ENCODE measurements at places on chromosomes 1 and 21. TPM values are rescaled to one million over a fixed set of nuclear protein-coding genes. Genes with fewer than 3 reads are reported as not detected.

The TDRD5 gene
- 2.4 TPM for total RNA-seq

The GLIS1 gene
- 0.28 TPM for total RNA-seq

The GSTM4 gene
- 22.0 TPM for total RNA-seq

The DFFA gene
- total RNA-seq = 68.1 TPM

The FAM43B gene
- 3.0 TPM for total RNA-seq

The DIP2A gene
- 22.9 TPM for total RNA-seq

The CORT gene
- total RNA-seq = 0.41 TPM

DNA sequence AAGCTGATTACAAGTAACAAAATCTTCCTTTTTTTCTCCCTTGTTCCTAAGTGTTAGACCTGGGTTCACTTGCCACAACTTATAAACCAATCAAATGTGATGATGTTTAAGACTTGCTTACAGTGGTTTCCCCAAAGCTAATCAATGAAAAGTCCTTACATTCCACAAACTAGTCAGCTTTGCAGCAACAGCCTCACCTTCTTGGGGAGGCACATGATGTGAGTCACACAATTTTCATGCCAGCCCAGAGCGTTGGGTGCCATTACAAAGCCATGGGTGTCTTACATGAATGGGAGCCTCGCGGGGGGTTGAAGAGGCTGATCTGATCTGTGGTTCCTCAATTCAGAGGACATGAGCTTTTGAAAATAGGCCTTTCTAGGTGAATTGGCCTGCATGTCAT is 91.6 kb upstream of the UBE2U start:
- no peaks in the 10 kb centered on the region for H3K36me3 ChIP-seq
- H3K4me3 ChIP-seq = no peak overlapping the region
- H3K4me1 ChIP-seq = no peaks in the 10 kb centered on the region
- DNase-seq = no peak
- H3K27ac ChIP-seq = no peak overlapping the region
- H3K27me3 ChIP-seq = no peaks in the 10 kb centered on the region

GRCh38 chr1:48222501-48223242 is at the start of gene SLC5A9:
SLC5A9 (plus strand) TSS chr1:48222716; CDS start chr1:48222737, 21 bp downstream.
- DNase-seq = no peak
- no peaks in the 10 kb centered on the region for H3K27me3 ChIP-seq
- H3K36me3 ChIP-seq = no peaks in the 10 kb centered on the region
- no peak within 1 kb of the TSS for H3K4me3 ChIP-seq
- no peaks in the 10 kb centered on the region for H3K4me1 ChIP-seq

DNA sequence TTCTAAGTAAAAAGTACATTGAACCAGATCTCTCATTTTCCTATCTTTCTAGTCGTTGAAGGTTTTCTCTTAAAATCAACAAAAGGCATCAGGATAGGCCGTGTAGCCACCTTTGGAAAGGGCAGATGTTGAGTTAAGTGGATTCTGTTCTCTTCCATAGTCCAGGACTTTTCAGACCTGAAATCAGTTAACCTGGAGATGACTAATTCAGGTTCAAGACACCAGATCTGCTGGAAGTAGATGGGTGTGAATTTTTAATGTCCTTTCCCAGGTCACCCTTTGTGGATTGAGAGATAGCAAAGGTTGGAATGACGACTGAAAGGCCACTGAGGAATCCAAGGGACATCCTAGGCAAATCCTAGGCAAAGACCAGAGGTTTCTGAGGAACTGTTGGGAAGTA is 172.8 kb downstream of the DHRS3 start:
- peak overlapping the region; percentile 32 for H3K27ac ChIP-seq
- no peaks in the 10 kb centered on the region for H3K4me1 ChIP-seq
- no peaks in the 10 kb centered on the region for H3K36me3 ChIP-seq
- DNase-seq = no peak
- H3K27me3 ChIP-seq = no peaks in the 10 kb centered on the region

- H3K27ac ChIP-seq = peak overlapping the region; percentile 61
- H3K27me3 ChIP-seq = peaks cover 5% of the 10 kb centered on the region
- H3K4me3 ChIP-seq = peak overlapping the region; percentile 77
- no peaks in the 10 kb centered on the region for H3K36me3 ChIP-seq
These were observed 430 bp downstream of the BTG2 start for GRCh38 chr1:203305809-203306088.

DNA sequence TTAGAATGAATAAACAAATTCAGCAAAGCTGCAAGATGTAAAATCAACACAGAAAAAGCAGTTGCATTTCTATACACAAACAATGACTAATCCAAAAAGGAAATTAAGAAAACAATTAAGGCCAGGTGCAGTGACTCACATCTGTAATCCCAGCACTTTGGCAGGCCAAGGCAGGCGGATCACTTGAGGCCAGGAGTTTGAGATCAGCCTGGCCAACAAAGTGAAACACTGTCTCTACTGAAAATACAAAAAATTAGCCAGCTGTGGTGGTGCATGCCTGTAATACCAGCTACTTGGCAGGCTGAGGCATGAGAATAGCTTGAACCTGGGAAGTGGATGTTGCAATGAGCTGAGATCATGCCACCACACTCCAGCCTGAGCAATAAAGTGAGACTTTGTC is 22.3 kb downstream of the THEM4 start:
- no peaks in the 10 kb centered on the region for H3K27me3 ChIP-seq
- H3K4me3 ChIP-seq = no peak overlapping the region
- DNase-seq = no peak
- H3K27ac ChIP-seq = no peak overlapping the region
- no peaks in the 10 kb centered on the region for H3K36me3 ChIP-seq

- DNase-seq = no peak
- H3K27ac ChIP-seq = no peak overlapping the region
- H3K4me1 ChIP-seq = no peaks in the 10 kb centered on the region
- H3K4me3 ChIP-seq = no peak overlapping the region
- H3K36me3 ChIP-seq = no peaks in the 10 kb centered on the region
- no peaks in the 10 kb centered on the region for H3K27me3 ChIP-seq
These were observed 36.5 kb downstream of the ARHGEF10L start for GRCh38 chr1:17575797-17576518.

- H3K4me3 ChIP-seq = no peak overlapping the region
- H3K36me3 ChIP-seq = peaks cover 13% of the 10 kb centered on the region
- no peak overlapping the region for H3K27ac ChIP-seq
- no peaks in the 10 kb centered on the region for H3K4me1 ChIP-seq
- DNase-seq = no peak
- no peaks in the 10 kb centered on the region for H3K27me3 ChIP-seq
These were observed 26.1 kb upstream of the PSMG1 start for GRCh38 chr21:39209334-39209688.

- H3K27me3 ChIP-seq = no peaks in the 10 kb centered on the region
- no peak overlapping the region for H3K27ac ChIP-seq
- H3K4me3 ChIP-seq = no peak overlapping the region
- H3K4me1 ChIP-seq = peaks cover 6% of the 10 kb centered on the region
- no peak for DNase-seq
- no peaks in the 10 kb centered on the region for H3K36me3 ChIP-seq
These were observed 27.2 kb downstream of the MCOLN2 start for GRCh38 chr1:84969489-84970250.

GRCh38 chr1:2807678-2808385 is 6.3 kb upstream of the TTC34 start:
- H3K27ac ChIP-seq = no peak overlapping the region
- DNase-seq = no peak
- no peaks in the 10 kb centered on the region for H3K4me1 ChIP-seq
- no peaks in the 10 kb centered on the region for H3K36me3 ChIP-seq

DNA sequence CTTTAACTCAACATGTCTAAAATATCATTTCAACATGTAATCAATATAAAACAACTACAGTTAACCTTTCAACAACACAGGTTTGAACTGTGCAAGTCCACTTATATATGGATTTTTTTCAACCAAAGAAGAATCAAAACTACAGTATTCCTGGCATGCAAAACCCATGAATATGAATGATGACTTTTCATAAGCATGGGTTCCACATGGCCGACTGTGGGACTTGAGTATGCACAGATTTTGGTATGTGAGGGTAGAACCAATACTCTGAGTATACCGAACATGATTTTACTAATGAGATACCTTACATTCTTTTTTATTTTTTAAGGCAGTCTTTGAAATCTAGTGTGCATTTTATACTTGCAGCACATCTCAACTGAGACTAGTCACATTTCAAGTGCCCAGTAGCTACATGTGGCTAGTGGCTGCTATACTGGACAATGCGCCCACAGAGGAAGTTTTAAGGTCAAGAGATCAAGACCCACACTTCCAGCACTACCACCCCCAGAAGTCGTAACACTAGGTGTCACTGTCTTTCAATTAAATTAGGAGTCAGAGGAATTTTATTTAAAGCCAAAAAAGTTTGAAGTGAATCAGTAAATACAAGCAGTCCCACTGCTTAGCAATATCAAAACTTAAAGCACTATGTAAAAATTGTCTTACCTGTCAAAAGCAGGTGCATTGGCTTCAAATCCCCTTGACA is 40.0 kb downstream of the SYNJ1 start:
- no peaks in the 10 kb centered on the region for H3K36me3 ChIP-seq
- H3K4me3 ChIP-seq = no peak overlapping the region
- no peak overlapping the region for H3K27ac ChIP-seq
- DNase-seq = no peak
- H3K4me1 ChIP-seq = no peaks in the 10 kb centered on the region
- H3K27me3 ChIP-seq = no peaks in the 10 kb centered on the region

All from Panc1 (cell line).